ENCODE measurements at places on chromosomes 3 and 15.

DNA sequence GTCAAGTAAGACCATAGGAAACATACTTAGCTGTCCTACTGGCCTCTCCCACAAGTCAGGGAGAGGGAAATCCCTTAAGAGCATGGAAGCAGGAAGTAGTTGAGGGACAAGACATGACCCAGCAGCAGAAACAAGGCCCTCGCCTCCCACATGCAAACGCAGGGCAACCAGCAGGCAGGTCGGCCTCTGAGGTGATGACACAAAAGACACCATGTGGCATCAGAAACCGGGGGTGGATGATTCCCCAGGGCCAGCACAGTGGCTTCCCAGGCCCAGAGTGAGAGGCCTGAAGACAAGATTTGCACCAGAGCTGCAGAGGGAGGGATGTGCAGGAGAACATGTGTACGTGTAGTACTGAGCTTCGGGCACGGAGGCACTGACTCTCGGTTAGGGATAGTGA lies 26.3 kb downstream of the PXYLP1 start:
- DNase-seq, result no peak

- DNase-seq, result no peak
These were observed 89.1 kb downstream of the WDR49 start for GRCh38 chr3:167564612-167565011.

- no peak for DNase-seq
These were observed 19.4 kb upstream of the SLC41A3 start for GRCh38 chr3:126103121-126104027.

GRCh38 chr3:140467796-140468315 lies 210.0 kb upstream of the TRIM42 start:
- no peak for DNase-seq

GRCh38 chr3:190088890-190089289 lies 31.8 kb downstream of the P3H2 start:
- no peak for DNase-seq

- no peak for DNase-seq
These were observed 107.7 kb upstream of the SLC6A11 start for GRCh38 chr3:10708216-10708893.
